ENCODE measurements at places on chromosomes 7 and 10.

DNA sequence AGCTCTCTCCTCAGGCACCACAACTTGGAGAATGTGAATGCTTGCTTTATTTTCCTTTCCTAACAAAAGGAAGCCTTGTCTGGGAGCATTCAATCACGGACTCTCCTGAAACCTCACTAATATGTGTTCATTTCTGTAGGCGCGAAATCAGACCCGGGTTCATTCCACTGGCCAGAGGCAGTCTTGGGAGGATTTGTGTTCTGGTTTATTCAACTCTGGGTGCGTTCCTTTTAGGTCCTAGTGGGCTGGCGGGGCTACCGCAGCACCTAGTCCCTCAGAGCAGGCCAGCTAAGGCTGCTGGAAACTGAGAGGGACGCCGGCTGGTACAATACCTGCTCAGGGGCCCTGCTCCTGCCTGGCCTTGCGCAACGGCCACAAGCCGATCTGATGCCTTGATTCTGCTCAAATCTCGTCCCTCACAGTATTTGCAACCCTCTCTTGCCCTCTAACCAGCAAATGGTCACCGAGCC, 7.5 kb downstream of the HOXA4 start:
- DNase-seq: no peak

DNA sequence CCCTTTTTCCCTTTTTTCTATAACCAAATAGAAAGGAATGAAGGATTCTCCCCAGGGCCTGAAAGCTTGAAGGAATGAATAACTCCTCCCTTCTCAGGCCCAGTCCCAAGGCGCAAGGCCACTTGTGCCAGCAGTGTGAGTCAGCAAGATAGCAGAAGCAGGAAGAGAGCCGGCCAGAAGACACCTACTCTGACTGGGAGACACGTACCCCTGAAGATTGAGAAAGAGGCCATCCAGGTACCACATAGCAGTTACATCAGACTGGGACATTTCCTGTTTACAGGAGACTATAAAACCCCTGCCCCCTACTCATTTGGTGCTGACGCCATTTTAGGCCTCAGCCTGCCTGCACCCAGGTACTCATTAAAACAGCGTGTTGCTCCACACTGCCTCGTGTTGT, 65.5 kb downstream of the LRRC17 start:
- DNase-seq: no peak

GRCh38 chr10:31620226-31621151, 301.5 kb downstream of the ZEB1 start:
- no peak for DNase-seq

DNA sequence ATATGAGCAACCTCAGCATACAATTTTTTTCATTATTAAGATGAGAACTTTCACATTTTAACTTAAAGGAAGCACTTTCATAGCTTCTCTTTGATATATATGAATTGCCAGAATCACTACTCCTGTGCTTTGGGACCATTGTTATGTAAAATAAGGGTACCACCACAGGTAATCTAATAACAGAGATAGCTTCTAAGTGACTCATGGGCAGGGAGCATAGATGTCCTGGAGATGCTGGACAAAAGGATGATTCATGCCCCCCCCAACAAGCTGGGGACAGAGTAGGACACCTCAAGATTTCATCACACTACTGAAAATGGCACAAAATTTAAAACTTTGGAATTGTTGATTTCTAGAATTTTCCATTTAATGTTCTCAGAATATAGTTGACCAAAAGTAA, 641.1 kb downstream of the PCDH15 start:
- no peak for DNase-seq

- DNase-seq: no peak
Measured at GRCh38 chr10:49798275-49798674, 36.2 kb upstream of the OGDHL start.
